ENCODE measurements at places on chromosomes 3 and 15. TPM values are rescaled to one million over a fixed set of nuclear protein-coding genes. Genes with fewer than 3 reads are reported as not detected.

Gene NRG4
- total RNA-seq, result not detected

Gene TGM5
- not detected for total RNA-seq

Gene SORD
- total RNA-seq, result 25.5 TPM

Gene GPR171
- total RNA-seq, result not detected

Gene RAP2B
- 15.0 TPM for total RNA-seq

Gene NPHP3
- 16.4 TPM for total RNA-seq

Gene SEMA3F
- 7.8 TPM for total RNA-seq

Gene GOLGA8G
- not detected for total RNA-seq

Gene SMCO1
- total RNA-seq, result not detected

Gene ROPN1
- 0.18 TPM for total RNA-seq

Gene SPRED1
- total RNA-seq, result 28.4 TPM

Gene PYGO1
- 3.9 TPM for total RNA-seq

Gene PIK3CB
- total RNA-seq, result 6.2 TPM

Gene CCDC51
- 14.2 TPM for total RNA-seq

Gene TMEM207
- not detected for total RNA-seq

Gene RASGRF1
- total RNA-seq, result 5.2 TPM

Gene ANKUB1
- not detected for total RNA-seq

Gene CEMIP
- 3.0 TPM for total RNA-seq

Gene CAMK1
- 53.0 TPM for total RNA-seq

Gene TM6SF1
- 3.4 TPM for total RNA-seq

Gene GHRL
- total RNA-seq, result not detected

Gene SEMA3G
- total RNA-seq, result not detected

Gene CTSH
- 78.2 TPM for total RNA-seq

Gene TF
- not detected for total RNA-seq

Gene PLOD2
- 130 TPM for total RNA-seq

Data from myometrial cell (primary cell).